ENCODE measurements at places on chromosomes 5 and 9. TPM values are rescaled to one million over a fixed set of nuclear protein-coding genes. Genes with fewer than 3 reads are reported as not detected.

GRCh38 chr9:109251080-109251775 lies 69.6 kb downstream of the EPB41L4B start:
- DNase-seq, result no peak

GRCh38 chr5:160161626-160162025 lies 42.4 kb upstream of the PWWP2A start:
- no peak for DNase-seq

- peak; percentile 70 for DNase-seq
Observed at GRCh38 chr9:91907484-91908292, 42.3 kb downstream of the ROR2 start.

Gene CYLC2
- not detected for total RNA-seq

Gene SARDH
- not detected for total RNA-seq

Gene DNAJB5
- 2.5 TPM for total RNA-seq

GRCh38 chr9:125254231-125254630 lies 7.4 kb upstream of the GAPVD1 start:
- no peak for DNase-seq

Gene COL23A1
- 3.4 TPM for total RNA-seq

Gene TAF11L5
- not detected for total RNA-seq

Gene FAM13B
- total RNA-seq, result 17.9 TPM

DNA sequence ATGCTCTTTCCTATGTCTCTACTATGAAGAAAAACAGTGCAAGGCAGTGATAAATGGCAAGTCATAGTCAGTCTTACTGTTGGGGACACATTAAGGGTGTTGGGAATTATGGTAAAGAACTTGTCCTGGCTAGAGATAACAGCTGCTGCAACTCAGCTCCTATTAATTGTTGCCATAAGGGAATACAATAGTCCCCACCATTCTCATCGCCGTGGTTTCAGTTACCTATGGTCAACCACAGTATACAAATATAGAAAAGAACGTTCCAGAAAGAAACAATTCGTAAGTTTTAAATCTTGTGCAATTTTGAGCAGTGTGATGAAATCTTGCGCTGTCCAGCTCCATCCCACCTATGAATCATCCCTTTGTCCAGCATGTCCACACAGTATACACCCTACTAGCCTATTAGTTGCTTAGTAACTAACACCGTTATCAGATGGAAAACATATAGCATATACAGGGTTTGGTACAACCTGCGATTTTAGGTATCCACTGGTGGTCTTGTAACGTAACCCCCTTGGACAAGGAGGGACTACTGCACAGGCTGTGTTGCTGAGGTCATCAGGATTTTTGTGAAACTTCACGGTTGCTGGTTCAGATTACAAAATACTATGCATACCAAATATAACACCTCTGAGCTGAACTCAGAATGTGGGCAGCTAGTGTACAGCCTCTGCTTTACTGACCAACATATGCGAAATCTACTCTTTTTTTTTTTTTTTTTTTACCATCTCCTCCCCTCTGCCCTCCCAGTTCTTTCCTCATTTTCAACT lies 53.5 kb downstream of the ZFR start:
- no peak for DNase-seq

DNA sequence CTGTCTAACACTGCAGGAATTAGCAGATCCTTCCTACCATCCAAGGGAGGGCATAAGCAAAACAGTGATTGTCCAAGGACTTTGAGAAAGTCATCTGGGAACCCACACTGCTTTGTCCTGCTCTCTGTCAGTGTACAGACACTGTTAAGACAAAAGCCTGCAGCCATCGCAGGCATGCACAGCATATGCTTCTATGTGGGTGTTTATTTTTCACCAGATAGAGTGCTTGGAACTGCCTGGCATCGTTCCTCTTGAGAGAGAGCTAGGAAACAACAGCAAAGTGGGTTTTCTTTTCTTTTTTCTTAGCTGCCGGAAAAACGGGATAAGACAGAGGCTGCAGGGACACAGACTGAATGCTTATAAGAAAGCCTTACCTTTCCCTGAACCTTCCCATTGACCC lies 212.3 kb downstream of the ICE1 start:
- no peak for DNase-seq

Gene CD274
- total RNA-seq, result 0.21 TPM

DNA sequence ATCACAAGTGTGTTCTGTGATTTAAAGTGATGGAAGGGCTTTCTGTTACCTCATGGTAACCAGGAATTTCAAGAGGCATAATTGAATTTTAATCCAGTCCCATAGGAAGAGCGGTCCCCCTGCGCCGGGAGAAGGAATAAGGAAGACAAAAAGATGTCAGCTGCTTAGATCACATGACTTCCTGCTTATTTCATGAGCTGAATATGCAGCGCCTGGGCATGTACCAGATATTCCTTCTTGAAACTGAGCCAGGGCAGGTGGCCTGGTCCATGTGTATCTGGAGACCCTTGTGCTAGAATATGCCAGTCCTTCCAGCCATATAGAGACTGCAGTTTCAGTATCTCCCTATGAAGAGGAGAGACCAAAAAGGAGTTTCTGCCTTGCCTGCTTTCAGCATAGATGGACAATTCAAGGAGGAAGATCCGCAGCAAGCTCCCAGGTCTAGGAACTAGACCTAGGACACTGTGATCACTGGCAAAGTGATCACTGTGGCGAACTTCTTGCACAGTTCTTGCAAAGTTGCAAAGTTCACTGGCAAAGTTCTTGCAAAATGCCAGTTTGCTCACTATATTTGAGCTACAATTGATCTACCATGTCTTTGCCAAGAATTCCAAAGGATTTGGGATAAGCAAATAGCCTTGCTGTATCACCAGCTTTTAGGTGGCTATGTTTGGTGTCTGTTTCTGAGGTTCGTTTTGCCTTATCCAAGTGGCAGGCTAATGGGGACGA lies 102.9 kb upstream of the PHYKPL start:
- no peak for DNase-seq

DNA sequence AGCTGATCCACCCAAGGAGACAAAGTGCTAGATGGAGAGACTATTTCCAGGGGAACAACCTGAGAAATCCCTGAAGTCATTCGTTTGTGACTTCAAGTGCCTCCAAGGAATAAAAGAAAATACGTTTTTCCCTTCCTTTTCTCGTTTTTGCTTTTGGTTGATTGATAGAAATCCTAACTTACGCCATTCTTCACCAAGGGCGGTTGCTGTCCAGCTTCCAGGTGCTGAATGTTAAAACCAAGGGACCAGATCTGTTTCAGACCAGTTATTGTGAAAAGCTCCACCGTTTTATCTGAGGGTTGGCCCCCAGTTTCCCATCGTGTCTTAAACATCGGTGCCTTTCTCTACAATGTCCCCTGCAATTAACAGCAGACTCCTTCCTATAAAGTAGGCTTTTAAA lies 600.7 kb upstream of the SGCD start:
- DNase-seq, result no peak

GRCh38 chr9:35560625-35561337 lies 44.3 kb upstream of the TESK1 start:
- no peak for DNase-seq

Gene NMUR2
- not detected for total RNA-seq

DNA sequence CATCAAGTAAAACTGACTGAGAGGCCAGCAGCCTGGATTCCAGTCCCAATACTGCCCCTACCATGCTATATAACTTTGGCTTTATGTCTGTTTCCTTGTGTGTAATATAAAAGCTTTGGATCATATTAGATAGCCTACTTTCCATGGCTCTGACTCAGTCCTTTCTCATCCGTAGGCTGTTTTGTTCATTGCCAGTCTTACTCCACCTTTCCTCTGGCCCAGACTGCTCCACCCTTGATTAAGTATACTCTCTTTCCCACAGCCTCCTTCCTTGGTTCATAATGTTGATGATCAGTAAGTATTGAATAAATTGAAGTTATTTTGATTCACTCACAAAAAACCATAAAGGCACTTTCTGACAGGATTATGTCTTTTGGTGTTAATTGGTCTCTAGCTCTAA lies 1.5 kb upstream of the MRPS30 start:
- DNase-seq, result no peak

Gene SLC34A1
- 0.12 TPM for total RNA-seq

DNA sequence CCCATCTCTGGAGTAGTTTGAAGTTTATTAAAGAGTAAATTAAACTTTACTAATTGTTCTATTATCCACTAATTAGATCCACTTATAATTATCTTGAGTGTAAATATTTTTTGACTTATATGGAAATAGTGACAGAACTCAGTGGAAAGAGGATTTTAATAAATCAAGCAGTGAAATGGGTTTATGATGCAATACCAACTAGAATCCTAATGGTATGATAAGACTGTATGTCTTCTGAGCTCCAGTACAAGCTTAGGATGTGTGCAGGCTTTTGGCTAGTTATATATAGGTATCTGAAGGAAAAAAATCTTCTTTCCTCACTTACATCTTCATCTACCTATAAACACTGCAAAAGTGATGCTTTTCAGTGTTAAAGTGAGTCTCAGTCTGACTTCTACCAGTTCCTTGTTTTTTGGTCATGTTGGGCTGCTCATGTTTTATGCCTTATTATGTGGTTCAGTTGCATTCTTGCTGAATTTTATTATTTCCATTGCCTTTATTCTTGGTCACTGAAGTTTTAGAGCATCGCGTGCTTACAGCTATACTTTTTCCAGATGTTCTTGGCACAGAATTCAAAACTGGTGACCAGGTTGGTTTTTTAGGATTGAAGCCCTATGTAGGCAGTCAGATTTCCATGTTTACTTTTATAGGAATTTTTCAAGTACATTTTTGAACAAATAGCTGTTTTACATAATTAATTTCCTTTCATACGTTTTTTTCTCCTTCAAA lies 30.5 kb downstream of the XRCC4 start:
- no peak for DNase-seq

GRCh38 chr5:140424135-140424534 lies 22.5 kb downstream of the ANKHD1 start:
- no peak for DNase-seq

GRCh38 chr5:146254223-146254622 lies 50.8 kb downstream of the RBM27 start:
- no peak for DNase-seq

Gene PLPPR1
- total RNA-seq, result 0.39 TPM

DNA sequence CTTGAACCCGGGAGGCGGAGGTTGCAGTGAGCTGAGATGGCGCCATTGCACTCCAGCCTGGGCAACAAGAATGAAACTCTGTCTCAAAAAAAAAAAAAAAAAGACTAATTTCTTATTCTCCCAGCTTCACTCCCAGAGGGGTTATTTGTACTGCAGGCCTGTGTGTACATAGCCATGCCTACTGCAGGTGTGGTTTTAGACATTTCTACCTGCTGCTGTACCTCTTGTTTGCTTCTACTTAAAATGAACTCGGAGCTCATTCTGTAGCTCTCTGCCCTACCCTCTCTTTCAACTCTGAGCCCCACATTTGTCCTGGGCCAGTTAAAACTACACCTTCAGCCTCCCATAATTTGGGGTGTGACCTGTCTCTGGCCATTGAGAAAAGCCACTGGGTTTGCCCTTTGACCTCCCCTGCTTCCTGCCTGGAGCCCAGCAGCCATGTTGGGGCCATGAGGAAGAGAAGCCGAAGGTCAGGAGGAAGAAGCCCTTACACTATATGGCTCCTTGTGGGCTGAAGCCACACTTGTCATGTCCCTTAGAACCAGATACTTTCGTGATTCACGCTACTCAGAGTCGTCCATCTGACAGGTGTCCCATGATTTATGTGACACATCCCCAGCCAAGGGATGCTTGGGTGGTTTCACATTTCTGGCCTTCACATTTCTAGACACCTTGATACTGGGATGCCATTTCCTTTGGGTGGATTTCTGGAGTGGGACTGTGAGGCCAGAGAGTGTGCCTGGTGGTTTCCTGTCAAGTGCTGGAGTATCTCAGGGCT lies 9.4 kb upstream of the CARD19 start:
- DNase-seq, result peak; percentile 39

- no peak for DNase-seq
Observed at GRCh38 chr5:170811719-170812118, 28.2 kb downstream of the GABRP start.

GRCh38 chr5:175677571-175677970 lies 19.7 kb downstream of the HRH2 start:
- DNase-seq, result no peak

Gene SPINK6
- 0.59 TPM for total RNA-seq

GRCh38 chr9:21567926-21568325 lies 85.8 kb upstream of the IFNE start:
- DNase-seq, result no peak

- no peak for DNase-seq
Observed at GRCh38 chr5:149060325-149060724, 2.5 kb downstream of the SH3TC2 start.

Gene ZDHHC11
- total RNA-seq, result 3.4 TPM

Gene ZNF367
- total RNA-seq, result 1.5 TPM

GRCh38 chr5:6730807-6731206 lies 17.6 kb downstream of the TENT4A start:
- DNase-seq, result no peak

Gene PTPRD
- 1.7 TPM for total RNA-seq

DNA sequence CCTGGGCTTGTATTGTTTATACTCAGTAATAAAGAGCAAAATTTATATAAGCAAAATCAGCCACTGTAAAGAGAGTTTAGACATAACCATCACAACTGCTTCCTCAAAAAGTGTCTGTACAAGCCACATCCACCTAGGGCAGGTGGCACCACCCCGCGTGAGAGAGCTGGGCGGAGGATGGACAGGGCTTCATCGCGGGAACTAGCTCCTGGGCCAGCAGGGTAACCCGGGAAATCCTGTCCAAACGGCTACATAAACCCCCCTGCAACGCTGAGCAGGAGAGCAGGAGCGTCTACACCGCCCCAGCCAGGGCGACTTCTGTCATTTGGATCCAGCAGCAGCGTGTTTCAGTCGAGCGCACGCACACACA lies 1.3 kb downstream of the SLC6A3 start:
- peak; percentile 63 for DNase-seq

GRCh38 chr9:3271581-3271980 lies 254.2 kb downstream of the RFX3 start:
- no peak for DNase-seq

DNA sequence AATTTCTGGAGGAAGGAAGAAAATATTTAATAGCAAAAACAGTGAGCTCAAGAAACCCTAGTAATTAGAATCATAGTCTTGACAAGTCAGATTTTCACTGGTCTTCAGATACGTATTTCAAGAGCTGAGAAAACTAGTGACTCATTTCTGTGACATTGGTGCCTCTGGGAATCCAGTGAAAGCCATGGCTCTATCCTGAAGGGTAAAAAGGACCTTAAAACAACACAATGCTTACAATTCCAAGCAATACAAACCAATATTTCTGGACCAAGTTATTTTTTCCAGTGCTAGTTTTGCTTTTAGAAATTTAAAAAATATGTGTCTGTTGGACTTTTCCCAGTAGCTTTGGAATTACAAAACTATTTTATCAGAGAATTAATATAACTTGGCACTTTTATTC lies 140.3 kb downstream of the LPAR1 start:
- DNase-seq, result no peak

GRCh38 chr5:15463231-15463980 lies 36.6 kb upstream of the FBXL7 start:
- no peak for DNase-seq

Gene APBA1
- 12.7 TPM for total RNA-seq
